ENCODE measurements at places on chromosomes 2 and 18.

DNA sequence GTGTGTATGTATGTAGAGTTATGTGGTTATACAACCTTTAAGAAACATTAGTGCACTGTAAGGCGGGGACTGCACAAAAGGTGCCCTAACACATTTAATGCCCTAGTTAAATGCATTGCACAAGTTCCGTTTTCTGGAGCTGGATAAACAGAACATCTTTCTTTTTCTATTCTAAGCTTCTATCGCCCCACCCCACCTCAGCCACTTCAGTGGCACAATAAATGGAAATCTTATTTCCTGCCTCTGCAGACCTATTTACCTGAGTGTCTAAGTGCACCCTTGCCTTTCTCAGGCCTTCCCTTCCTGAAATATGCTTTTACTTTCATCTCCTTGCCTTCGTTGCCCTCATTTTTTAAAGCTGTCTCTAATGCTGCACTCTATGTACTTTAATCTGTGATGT is 123.5 kb downstream of the TANC1 start:
- peak; percentile 8 for DNase-seq

DNA sequence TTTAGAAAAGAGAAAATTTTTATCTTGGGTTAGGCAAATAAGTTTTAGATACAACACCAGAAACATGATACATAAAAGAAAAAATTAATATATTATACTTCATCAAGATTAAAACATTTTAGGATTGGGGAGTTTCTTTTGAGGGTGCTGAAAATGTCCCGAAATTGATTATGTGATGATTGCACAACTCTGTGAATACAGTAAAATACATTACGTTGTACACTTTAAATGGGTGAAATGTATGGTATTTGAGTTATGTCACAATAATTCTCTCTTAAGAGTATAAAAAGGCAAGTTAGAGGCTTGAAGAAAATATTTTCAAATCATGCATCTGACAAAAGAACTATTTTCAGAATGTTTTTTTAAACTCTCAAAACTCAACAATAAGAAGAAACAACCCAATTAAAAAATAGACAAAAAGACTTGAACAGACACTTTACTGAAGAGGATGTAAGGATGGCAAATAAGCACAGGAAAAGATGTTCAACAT is 36.2 kb upstream of the INO80C start:
- DNase-seq, result no peak

- DNase-seq, result no peak
Measured at GRCh38 chr2:254241-254640, 9.6 kb downstream of the SH3YL1 start.

DNA sequence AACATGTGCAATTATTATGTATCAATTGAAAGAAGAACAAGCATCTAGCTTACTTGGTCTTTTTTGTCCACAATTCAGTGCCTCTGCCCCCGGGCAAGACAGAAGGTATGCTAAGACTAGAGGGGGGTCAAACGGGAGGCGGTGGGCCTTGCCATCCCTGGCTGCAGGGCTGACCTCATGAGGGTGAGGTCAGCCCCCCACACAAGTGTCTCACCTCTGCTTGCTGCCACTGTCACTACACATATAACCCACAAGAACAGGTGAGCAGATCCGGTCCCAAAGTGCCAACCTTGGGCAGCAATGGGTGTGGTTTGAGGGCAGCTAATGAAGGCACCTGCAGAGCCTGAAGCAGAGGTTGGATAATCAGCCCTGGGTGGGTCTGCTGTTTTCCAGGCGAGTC is 71.5 kb downstream of the EDAR start:
- no peak for DNase-seq

- no peak for DNase-seq
Measured at GRCh38 chr18:58520969-58521368, 107.9 kb downstream of the ALPK2 start.

- DNase-seq, result no peak
Measured at GRCh38 chr2:33577084-33577483, 22.0 kb downstream of the FAM98A start.

- no peak for DNase-seq
Measured at GRCh38 chr2:110852051-110852450, 119.7 kb downstream of the ACOXL start.

- DNase-seq, result no peak
Measured at GRCh38 chr2:67260343-67261277, 136.5 kb upstream of the ETAA1 start.

GRCh38 chr18:8882632-8883408 is 177.5 kb downstream of the MTCL1 start:
- no peak for DNase-seq

DNA sequence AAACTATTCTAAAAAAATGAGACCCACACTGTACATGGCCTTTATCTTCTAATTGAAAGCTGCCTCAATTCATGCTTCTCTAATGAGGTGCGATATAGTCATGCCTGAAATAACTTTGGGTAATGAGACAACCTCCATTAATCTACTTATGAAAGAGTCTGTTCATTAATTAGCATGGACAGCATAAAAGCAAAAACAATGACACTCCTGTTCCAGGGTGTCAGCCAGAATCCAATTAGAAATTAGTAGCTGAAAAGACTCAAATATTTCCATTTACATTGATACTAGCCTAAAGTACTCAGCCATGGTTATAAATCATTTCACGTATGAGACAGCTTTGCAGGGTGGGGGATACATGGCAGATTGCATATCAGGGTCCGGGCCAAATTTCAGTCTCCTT is 288.7 kb downstream of the AKAIN1 start:
- DNase-seq, result no peak

DNA sequence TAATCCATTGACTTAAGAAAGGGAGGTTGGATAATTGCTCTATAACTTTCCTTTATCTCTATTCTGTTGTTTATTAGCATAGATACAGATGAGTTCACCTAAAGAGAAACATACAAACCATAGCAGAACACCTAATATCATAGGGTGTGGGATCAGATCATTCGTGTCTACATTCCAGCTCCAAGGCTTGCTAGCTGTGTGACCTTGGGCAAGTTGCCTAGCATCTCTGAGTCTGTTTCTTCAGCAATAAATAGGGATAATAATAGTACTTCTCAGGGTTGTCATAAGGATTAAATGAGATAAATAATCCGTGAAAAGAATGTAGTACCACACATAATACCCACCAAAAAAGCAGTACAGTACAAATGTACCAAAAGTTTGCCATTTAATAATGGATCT is 126.2 kb downstream of the PLB1 start:
- no peak for DNase-seq

GRCh38 chr2:154133823-154134222 is 262.1 kb downstream of the GALNT13 start:
- DNase-seq, result no peak

DNA sequence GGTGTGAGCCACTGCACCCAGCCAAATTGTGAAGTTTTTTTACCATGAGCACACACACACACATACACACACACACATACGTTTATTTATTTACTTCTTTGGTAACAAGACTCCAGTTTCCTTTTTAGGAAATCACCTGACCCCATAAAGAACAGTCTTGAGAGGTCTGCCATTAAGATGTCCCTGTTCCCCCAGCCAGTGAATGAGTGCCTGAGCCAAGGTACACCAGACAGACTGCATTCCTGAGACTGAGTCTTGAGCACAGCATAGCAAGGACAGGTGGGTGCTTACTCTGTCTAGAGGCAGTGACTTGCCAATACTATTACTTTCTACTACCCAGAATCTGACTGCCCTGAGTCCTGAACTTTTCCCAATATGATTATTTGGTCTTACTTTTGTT is 167.2 kb upstream of the SATB2 start:
- no peak for DNase-seq

GRCh38 chr2:181300600-181301291 is 156.4 kb upstream of the ITGA4 start:
- DNase-seq, result no peak

GRCh38 chr2:12684471-12684936 is 32.2 kb upstream of the TRIB2 start:
- no peak for DNase-seq

DNA sequence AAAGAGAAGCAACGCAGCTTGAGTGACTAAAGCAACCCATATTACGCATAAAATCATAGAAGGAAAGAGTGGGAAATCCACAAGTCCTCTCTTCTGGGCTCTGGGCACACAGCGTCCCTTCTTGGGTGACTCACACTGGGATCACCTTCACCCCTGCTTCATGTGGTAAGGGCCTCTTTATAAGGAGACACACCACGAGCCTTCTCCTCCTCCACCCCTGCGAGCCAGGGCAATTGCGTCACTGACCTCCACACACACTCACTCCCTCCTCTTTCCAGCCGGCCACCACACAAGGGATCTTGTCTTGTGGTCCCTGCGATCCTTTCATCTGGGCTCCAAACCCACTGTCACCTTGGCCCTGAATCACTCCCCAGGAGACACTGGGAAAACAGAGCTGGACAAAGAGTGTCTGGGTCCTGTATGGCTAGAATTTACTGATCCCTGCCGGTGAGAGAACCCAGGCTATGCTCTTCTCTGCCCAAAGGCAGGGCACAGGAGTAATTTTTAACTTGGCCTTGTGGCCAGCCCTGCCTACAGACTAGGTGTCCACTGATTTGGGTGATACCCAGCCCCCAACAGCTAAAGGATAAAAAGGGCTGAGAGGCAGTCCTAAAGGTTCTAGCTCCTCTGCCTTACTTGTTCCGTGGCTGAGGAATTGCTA is 35.3 kb downstream of the NHEJ1 start:
- DNase-seq, result no peak

- DNase-seq, result no peak
Measured at GRCh38 chr2:21627938-21628337, 504.2 kb downstream of the TDRD15 start.

GRCh38 chr2:204670756-204671155 is 125.5 kb downstream of the PARD3B start:
- no peak for DNase-seq

DNA sequence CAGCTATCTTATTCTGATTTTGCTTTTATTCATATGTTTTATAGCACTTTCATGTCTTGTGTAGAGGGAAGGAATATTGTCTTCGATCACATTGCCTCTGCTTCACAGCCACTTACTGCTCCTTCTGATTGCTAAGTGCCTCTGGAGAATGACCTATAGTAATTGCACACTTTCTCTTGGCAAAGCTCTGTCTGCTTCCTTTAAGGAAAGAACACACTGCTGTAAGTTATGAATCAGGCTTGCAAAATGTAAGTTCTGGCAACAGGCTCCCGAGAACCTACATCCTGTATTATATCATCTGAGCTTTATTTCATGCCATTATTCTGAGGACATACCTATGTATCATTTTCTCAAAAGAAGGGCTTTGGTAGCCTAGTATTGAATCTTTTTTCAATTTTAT is 170.7 kb downstream of the ZNF804A start:
- DNase-seq, result no peak

- no peak for DNase-seq
Measured at GRCh38 chr2:74952575-74952974, 5.9 kb upstream of the POLE4 start.

- no peak for DNase-seq
Measured at GRCh38 chr2:129768036-129768386, 211.5 kb upstream of the RAB6C start.

Data from memory B cell (primary cell).